ENCODE measurements at places on chromosomes 7 and 10.
A peak's percentile ranks its signal among the peaks of the same experiment; 100 is the strongest.

DNA sequence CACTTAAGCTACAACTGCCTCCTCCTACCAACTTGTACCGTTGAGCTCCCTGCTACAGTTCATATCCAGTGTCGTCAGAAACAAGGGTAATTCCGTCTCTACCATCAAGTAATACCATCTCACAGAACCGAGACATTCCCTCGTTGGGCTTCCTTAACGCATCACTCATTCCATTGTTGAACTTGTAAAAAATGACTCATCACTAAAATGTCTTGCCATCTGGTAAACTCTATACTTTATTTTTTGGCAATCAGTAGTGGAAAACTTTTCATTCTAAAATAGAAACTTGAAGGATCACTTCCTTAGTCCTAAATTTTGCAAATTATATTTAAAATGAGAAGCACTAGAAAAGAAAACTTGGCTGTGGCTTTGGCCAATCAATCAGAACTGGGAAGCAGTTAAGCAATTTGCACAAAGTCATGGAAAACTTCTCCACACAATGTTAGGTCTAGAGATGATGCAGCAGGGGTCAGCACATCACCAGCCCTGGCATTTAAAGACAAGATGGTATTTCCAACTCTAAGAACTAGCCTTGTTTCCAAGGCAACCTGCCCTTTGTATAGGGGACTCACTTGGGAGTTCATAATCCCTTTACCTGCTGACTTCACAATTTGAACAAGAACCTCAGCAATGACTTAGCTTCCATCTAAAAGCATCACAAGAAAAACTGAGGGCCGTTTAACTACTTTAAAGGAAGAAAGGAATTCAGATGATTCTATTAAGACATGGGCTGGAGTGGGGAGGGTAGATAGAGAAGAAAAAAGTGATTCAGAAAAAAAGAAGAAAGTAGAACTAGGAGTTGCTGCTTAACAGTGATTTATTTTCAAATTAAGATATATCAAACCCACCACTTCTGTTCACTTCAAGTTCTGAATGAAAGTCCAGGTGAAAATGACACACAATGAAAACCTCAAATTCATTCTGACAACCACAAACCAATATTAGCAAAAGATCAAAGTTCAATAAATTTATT is 288.1 kb downstream of the PARD3 start:
- peak; percentile 95 for DNase-seq

- no peak for DNase-seq
These were observed 416.5 kb downstream of the MAGI2 start for GRCh38 chr7:79037001-79037400.

- no peak for DNase-seq
These were observed 51.0 kb downstream of the RASGEF1A start for GRCh38 chr10:43215758-43216455.

DNA sequence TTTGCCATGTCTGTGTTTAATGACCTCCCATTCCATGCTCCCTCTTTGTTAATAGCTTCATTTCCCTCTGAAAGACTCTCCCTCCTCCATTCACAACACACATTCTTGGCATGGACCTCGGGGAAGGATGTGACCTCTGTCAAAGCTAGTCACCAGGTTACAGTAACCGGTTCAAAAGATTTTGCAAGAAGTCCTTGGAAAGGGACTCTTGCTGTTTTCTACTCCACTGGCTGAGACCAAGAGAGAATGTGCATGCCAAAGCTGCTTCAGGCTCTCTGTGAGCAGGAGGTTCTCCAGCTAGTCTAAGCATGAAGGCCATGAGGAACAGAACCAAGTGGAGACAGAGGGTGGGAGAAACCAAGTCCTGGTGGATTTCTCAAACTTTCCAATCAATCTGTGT is 732.6 kb downstream of the CCSER2 start:
- DNase-seq, result no peak

- DNase-seq, result no peak
These were observed 260.5 kb upstream of the ZMIZ1 start for GRCh38 chr10:78808286-78808685.

- DNase-seq, result no peak
These were observed 246.9 kb downstream of the AHR start for GRCh38 chr7:17545348-17545747.

All from EL (cell line).